ENCODE measurements at places on chromosomes 1 and 21.

GRCh38 chr1:206578068-206578977, 33.9 kb downstream of the EIF2D start:
- no peak for DNase-seq

DNA sequence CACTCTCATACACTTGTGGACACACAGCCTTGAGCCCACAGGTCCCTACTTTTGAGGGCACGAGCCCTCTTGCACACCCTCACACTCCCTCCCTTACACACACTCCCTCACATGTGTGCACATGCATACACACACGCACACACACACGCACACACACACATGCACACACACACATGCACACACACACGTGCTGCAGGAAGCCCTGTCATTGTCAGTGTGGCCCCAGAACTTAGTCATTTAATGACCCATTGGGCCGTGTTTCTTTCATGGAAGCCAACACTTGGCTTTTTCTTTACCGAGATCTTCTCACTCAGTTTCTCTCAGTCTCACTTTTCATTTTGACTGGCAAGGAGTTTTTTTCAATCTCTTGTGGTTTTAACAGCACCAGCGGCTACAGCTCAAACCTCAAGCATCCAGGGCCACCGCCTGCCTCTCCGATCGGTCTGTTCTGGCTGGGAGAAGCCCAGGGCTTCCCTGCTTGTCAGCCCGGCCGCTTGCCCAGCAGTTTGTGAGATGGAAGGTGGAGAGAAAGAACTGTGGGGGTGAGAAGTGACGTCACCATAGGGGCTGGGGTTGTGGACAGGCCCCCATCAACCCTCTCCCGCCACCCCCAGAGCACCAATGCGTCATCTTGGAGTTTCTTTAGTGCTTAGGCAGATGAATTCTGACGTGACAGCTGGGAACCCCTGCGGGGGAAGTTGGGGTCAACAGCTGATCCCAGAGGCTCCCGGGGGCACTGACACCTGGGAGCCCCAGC, 15.8 kb upstream of the TNFRSF8 start:
- no peak for DNase-seq

GRCh38 chr1:100452641-100453040, 85.3 kb upstream of the GPR88 start:
- DNase-seq = no peak

DNA sequence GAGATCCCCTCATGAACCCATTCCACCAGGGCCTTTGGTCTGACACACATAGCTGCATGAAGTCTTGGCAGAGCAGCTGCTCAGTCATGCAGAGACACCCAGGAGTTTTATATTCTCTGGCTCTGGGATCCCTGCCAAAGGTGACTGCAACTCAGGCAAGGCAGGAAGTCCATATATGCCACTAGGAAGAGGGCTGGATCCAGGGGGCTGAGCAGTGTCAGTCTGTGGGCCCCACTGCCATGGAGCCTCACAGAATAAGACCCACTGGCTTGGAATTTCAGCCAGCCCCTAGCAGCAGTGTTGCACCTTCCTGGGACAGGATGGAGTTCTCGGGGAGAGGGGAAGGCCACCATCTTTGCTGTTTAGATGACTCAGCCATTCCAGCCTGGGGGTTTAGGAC, 199.7 kb downstream of the TBX15 start:
- no peak for DNase-seq

DNA sequence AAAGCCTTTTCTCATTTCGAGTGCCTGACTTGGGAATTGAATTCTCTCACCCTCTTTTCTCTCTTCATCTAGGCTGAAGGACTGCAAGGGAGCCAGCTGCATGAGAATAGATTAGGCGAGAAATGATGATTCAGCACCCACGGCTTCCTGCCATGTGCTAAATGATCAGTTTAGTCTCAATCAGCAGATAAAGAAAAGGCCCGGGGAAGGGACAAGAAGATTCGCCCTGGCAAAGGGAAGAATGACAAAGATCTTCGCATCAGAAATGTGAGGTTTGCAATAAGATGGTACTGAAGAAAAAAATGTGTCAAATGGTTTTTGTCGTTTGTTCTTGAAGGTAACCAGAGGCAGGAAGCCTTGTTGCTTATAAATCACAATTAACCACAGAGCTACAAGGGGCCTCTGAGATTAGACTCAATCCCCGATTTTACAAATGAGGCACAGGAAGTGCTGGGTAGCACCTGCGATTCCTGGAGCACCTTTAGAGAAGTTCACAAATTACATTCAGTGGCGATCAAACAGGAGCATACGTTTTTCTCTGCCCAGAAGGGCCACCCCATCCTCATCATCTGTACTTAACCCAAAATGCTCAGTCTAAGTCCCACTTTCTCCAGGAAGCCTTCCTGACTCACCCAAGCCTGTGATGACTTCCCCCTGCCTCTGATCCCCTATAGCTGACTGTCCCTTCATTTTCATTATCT, 183.4 kb downstream of the ZNF281 start:
- no peak for DNase-seq

DNA sequence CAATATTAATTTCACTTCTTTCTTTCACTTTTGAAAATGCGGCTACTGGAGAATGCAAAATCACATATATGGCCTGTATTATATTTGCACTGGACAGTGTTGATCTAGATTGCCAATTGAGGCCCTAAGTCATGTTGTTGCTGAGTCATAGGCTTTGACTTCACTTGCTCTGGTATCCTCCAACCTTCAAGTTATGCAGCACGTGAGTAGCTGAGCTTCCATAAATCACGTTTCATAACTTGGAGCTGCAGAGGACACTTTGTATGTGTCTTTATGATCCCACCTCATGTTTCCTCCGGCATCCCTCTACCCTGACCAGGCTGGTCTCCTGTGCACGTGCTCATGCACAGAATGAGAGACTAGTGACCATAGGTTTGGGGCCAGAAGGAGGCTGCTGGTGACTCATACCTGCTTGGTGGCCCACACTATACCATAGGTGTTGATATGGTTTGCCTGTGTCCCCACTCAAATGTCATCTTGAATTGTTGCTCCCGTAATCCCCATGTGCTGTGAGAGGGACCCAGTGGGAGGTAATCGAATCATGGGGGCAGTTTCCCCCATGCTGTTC, 103.0 kb upstream of the TSPAN2 start:
- DNase-seq = no peak

DNA sequence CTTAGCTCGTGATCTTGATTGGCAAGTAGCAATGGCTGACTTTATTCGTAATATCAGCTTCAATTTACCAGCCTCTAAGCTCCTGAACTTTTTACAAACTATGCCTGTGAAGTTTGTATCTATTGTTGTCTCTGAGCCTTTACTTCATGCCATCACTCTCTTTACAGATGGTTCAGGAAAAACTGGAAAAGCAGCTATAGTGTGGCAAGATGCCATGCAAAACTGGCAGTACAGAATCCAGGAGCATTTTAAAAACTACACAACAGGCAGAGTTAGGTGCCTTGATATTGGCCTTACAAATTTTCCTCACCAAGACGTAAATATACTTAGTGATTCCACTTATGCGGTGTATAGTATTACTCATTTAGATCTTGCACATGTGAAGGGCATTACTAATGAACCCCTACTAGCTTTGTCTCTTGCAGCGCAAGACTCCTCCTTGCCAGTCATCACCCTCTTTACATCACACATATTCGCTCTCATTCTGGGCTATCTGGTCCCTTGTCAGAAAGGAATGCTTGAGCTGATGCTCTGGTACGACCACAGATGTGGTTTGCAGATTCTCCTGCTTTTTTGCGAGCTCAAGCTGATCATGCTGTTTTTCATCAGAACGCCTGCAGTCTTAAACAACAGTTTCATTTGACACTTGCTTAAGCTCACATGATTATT, 36.3 kb downstream of the CLCA1 start:
- DNase-seq = no peak

- DNase-seq = no peak
These were observed 41.9 kb upstream of the FCRL4 start for GRCh38 chr1:157639800-157640199.

- no peak for DNase-seq
These were observed 147.5 kb upstream of the EDN2 start for GRCh38 chr1:41631971-41632370.

DNA sequence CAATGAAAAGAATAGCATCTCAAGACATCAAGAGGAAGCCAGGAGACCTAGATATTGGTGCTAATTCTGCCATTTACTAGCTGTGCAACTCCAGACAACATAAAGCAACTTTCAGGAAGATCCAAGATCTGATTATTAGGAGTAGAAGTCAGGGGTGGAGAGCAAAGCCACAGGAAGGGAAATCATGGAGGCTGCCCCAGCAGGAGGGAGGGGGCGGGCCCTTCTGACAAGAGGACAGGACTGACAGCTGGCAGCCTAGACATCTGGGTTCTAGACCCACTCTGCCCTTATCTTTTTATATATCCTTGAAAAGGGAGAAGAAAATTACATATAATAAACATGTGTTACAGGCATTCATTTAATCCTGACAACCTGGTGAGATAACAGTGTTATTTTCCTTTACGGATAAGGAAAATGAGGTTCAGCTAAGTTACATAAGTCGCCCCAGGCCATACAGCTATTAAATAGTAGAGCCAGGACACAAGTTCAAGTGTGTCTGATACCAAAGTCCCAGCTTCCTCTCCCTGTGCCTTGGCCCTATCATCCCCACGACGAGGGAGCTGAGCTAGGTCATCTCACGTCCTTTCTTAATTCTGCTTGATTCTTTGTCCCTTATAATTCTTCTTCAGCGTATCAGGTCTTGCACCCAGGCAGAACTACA, 46.6 kb downstream of the ARHGEF11 start:
- no peak for DNase-seq

DNA sequence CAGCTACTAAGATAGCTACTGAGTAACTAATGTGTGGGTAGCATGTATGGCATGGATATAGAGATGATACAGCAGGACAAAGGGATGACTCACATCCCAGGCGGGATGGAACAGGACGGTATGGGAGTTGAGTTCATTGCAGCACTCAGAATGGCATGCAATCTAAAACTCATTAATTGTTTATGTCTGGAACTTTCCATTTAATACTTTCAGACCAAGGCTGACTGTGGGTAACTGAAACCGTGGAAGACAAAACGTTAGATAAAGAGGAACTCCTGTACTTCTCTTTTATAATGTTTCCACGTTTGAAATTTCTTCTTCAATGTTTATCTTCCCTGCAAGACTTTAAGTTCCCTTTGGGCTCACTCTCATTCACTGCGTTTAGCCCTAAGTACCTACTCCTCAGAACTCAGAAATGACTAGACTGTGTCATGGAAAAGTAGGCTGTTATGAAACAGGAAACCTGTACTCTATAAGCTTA, 151.9 kb downstream of the MAGI3 start:
- DNase-seq = no peak

GRCh38 chr1:16112596-16113555, 39.4 kb upstream of the FAM131C start:
- DNase-seq = no peak

DNA sequence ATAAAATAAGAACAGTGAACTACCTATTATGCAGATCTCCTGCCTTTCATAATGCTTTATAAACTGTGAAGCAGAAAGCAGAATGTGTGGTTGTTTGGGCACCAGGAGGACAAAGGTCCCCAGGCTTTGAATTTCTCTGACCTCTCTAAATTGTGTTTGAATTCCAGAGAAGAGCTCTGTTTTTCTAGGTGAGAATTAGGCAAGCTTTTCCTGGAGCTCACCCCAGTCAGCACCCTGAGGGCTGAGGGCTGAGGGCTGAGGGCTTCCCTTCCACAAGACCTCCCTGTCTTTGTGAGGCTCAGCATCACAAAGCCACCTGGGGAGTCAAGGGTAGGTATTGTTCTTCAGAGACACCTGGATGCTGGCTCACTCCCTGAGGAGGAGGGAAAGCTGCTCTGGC, 45.5 kb upstream of the LRIG2 start:
- DNase-seq = no peak

GRCh38 chr1:218741852-218742251, 396.7 kb downstream of the TGFB2 start:
- DNase-seq = no peak

- no peak for DNase-seq
These were observed 252.5 kb upstream of the C1orf105 start for GRCh38 chr1:172167796-172168596.

DNA sequence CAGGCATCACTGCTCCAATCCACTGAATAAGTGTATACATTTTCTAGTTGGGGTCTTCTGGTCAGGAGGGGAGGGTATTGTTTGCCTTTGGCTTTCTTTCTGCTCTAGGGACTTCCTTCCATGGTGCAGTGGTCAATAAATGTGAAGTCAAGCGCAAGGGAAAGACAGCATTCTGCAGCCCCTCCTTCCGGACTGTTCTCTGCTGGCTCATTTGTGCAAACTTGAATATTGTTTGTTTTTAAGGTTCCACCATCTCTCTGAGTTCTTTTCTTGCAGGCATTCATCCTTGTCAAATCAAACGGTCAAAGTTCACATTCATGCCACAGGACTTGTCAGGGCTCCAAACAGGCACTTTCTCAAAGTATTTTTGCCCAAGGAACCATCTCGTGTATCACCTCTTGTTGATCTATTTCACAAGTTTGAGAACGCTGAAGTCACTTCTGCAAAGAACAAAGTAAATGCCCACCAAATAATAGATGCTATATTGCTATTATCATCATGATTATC, 205.6 kb upstream of the KAZN start:
- no peak for DNase-seq

DNA sequence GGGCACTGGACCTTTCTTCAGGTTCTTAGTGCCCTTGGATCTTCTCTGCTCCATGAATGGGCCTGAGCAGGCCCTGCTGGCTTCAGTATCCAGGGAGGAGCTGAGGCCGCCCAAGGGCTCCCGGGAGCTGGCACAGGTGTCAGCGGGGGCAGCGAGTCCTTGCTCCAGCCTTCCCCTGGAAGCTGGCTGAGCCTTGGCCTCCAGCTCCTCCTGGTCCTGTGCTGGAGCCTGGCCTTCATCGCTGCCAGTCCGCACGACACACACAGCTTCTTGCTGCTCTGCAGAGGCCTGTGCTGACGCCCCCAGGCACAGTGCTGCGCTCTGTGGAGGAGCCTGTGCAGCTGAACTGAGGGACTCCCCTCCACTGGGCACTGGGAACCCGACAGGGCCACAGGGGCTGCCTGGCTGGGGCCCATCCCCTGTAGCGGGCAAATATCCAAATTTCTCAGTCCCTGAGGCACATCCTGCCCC, 1.7 kb downstream of the SPOCD1 start:
- DNase-seq = no peak

DNA sequence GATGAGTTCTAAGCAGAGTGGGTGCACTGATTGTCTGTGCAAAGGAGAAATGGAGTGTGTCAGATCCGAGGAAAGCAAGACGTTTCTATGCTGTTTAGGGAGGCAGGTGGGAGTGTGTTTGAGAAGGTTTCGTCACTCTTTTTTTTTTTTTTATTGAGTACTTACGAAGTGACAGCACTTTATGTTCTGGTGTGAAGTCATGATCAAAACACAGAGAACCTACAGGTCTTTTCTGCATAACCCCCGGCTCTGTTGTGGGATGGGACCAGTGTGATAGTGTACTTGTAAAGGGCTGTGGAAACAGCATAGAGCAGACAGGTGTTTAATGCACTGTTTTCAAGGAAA, 26.7 kb downstream of the MIA3 start:
- no peak for DNase-seq

Measured in activated gamma-delta T cell (primary cell).